ENCODE measurements at places on chromosomes 1 and 21.

GRCh38 chr1:229470406-229471043 lies 36.6 kb upstream of the ACTA1 start:
- DNase-seq = no peak

DNA sequence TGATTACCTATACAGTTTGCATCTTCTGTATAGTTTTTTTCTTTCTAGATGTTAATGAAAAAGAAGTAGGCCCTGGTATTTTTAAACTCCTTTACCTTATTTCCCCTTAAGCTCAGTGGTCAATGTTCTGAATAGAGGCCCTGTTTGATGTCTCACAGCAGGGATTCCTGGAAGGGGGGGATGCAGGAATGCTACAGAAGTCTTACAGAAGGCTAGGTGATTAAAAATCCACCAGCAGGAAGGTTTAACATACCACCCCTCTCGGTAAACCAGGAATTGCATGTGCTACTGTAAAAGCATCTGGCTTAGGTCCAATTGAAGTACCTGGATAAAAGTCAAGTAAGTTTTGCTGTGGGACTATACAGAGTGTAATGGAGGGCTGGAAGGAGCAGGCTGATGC lies 78.3 kb downstream of the NOS1AP start:
- DNase-seq = no peak

DNA sequence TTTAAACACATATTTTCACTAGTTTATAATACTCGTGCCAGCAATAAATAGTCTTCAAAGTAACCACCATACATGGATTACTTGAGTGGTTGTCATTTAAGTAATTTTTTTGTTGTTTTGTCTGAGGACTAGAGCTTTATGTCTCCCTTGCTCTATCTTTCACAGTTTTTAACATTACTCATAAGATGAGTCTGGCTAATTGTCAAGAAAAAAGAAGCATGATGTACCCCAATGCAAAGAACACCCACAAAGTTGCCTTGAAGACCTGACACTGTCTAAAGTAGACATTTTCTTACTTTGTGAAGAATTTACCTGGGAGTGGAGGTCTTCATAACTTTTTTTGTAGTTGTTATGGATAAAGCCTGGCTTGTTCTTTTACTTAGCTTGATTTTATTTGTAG lies 210.4 kb upstream of the BRINP3 start:
- DNase-seq = no peak

GRCh38 chr1:170538687-170539086 lies 6.7 kb downstream of the GORAB start:
- no peak for DNase-seq

DNA sequence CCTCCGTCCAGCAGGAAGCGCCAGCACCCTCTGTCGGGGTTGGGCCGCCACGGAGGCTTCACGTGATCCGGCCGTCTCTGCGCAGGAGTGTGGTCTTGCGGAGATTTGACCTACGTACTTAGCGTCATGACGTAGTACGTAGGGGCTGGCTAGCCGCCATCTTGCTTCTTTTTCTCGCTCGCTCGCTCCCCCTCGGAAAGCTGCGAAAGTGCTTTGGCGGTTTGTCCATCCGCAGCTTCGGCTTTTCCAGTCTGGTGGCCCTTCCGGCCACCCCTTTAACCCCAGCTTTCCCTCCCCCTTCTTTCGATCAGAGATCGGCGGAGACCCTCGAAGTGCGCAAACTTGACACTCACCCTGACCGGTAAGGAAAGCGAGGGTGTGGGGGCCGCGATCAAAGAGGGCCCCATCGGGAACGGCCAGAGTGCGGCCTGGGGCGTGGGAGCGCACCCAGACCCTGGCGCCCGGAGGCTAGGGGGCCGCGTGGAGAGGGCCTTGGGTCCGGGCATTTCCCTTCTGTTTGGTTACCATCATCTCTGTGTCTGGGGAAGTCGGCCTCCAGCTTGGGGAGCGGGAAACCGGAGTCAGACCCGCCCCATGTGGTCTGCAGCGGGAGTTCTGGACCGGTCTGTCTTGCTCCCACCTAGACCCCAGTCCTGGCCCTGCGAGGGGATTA lies at the start of gene PRRC2C:
TSS of gene PRRC2C (plus strand) at position 156 of the 673 bp plus-strand sequence. CDS start 26,559 bp downstream, outside the sequence.
- peak; percentile 90 for DNase-seq

DNA sequence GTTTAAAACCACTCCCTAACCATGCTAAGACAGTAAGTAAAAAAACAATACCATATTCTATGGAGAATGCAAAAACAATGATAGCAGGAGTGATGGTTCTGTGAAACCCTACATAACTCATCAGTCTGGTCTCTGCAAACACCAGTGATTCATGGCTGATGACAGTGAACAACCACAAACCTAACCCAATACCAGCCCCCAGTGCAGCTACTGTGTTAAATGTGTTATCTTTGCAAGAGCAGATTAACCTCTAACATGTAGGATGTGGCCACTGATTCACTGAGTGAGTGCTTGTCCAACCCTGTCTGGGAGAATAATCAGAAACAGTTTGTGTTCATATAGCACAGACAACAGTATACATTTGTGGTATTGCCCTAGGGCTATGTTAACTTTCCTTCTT lies 100.2 kb upstream of the COG2 start:
- no peak for DNase-seq

DNA sequence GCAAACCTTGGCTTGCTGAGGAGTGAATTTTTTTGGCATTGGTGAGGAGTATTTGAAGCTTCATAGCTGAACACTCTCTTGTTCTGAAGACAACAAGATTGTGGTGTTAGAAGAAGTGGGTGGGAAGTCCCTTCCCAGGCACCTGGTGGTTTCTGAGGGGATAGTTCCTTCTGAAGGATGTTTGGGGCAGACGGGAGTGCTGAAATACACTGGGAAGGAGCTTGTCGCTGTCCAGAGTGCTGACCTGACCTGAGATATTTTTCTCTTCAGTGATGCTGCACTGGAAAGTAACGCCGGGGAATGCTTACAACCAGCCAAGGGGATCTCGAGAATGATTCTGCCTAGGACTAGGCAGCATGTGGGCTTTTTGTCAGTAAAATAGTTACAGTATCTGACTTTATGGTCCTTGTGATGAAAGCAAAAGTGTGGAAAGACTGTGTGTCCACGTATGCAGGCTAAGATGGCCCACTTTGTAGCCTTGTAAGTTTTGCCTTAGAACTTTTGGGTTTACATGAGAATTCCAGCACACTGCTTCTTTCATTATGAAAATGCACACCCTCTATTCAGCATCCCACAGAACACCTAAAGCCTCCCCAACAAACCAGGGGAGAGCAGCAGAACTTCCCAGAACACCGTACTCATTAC lies 33.1 kb upstream of the NFASC start:
- DNase-seq = no peak

GRCh38 chr1:7120863-7121621 lies 335.8 kb downstream of the CAMTA1 start:
- no peak for DNase-seq

- no peak for DNase-seq
Measured at GRCh38 chr21:43731476-43731875, 12.5 kb downstream of the PDXK start.
